Thoracic aorta (tissue), 2 donors: ENCODE measurements at places on chromosomes 4 and X. TPM values are rescaled to one million over a fixed set of nuclear protein-coding genes. Genes with fewer than 3 reads are reported as not detected.

DMD gene
- total RNA-seq = 224 TPM

CT45A1 gene
- total RNA-seq = not detected

TCEAL8 gene
- total RNA-seq = 58.4 TPM

FAM13A gene
- 27.3 TPM for total RNA-seq

NWD2 gene
- total RNA-seq = not detected
